Activated CD4-positive, alpha-beta T cell treated with anti-CD3 and anti-CD28 coated beads for 36 hours (primary cell): ENCODE measurements at places on chromosomes 16 and 17.

DNA sequence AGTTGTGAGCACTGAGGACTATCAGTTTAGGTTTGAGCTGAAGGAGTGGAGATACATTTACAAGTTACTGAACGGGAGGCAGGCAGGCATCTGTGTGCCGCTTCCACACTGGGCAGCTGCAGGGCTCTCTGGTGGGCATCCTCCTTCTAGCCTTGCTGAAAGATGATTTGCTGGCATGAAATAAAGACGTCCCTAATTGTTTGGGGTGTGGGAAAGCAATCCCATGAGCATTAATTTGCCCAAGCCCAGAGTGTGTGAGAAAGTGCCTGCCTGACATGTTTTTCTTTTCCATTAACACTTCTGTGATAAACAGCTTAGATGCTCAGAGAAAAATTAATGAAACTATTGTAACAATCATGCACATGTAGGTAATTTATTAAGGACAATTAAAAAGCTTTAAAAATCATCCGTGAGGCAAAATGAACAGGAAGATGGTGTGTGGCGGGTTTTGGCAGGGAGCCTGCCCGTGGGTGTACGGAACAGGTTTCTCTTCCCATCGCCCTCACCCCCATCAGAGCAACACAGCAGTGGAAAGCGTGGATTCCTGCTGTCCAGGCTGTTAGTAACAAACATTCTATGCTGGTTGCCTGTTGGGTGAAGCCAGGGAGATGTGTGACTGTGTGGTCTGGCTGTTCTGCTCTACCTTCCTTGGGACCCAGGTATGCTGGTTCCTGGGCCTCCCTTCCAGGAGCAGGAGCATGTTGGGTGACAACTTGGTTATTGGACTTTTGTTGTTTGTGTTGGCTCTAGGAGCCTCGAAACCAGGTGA, 191.9 kb downstream of the MSI2 start:
- no peak for DNase-seq

GRCh38 chr17:17425005-17425404, 51.8 kb upstream of the MED9 start:
- no peak for DNase-seq

DNA sequence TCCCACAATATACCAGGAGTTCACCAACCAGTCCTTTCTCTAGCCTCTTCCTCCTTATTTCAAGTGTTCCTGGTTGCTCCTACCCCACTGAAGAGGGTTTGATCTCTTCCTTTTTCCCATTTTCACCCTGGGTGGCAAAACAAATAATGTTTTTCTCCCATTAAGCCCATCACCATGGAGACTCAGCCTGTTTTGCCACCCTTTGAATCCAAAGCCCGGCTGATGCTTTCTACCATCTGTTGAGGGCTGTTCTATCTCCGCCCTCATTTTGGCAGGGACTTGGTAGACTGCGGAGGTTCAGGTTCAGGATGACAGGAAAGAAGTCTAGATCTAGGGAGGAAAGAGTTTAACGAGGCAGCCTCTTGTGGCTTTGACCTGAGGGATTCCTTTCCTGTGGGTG, 2.6 kb downstream of the DNAH2 start:
- DNase-seq: no peak

- peak; percentile 57 for DNase-seq
Measured at GRCh38 chr16:30028438-30029076, 2.5 kb downstream of the TLCD3B start.

- no peak for DNase-seq
Measured at GRCh38 chr17:38334480-38335364, 9.0 kb downstream of the GPR179 start.

GRCh38 chr16:23508589-23509440, 1.5 kb downstream of the GGA2 start:
- DNase-seq: no peak
